ENCODE measurements at places on chromosomes 7 and 10.

DNA sequence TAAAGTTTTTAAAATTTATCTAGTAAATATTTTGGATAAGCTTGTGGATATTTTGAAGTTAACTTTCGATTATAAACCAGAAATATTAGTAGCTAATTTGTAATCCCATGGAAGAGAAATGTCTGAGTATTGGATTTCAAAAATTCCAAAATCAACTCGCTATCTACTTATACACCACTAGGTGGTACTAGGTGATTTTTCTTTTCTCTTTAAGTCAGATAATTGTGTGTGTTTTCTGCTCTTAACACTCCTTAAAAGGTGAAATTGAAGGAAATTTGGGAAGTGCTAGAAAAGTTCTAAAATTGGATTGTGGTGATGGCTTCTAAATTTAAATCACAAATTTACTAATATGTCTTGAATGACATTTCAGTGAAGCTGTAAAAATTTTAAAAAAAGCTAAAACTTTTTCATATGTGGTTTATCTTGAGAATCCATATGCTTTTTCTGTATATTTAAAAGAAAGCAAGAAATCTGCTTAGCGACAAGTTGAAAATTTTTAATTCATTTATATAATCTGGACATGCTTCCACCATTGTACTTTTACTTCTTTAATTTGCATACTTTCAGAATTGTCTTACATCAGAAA is 90.2 kb downstream of the IPMK start:
- peak; percentile 7 for DNase-seq

DNA sequence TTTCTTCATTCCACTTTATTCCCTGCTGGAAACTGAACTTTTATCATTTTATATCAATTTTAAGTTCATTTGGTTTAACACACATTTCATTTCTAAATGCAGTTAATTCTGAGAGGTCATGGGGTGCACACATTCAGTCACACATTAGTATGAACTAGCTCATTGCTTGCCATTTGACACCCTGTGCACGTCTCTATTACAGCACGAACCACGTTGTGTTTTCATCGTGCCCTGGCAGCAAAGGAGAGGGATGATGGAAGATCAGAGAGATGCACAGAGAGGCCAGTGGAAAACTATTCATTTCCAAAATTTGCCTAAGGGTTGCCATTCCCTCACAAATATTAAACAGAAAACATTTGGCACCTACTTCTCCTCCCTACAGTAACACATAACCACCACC is 45.4 kb downstream of the CTNNA3 start:
- DNase-seq: no peak

DNA sequence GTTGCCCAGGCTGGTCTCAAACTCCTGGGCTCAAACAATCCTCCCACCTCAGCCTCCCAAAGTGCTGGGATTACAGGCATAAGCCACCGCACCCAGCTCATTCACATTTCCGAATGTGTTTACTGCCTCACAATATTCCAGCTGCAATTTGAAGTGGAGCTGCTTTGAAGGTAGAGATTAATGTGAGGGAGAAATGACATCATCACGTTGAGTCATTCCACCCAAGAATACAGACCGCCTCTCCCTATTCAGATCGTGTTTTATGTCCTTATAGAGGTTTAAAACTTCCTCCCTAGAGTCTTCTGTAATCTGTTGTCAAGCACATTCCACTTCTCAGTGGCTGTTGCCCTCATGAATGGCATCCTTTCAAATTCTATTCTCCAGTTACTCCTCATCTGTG is 100.4 kb upstream of the PDGFA start:
- DNase-seq: no peak

GRCh38 chr7:65475040-65475726 is 101.5 kb downstream of the ZNF92 start:
- no peak for DNase-seq

DNA sequence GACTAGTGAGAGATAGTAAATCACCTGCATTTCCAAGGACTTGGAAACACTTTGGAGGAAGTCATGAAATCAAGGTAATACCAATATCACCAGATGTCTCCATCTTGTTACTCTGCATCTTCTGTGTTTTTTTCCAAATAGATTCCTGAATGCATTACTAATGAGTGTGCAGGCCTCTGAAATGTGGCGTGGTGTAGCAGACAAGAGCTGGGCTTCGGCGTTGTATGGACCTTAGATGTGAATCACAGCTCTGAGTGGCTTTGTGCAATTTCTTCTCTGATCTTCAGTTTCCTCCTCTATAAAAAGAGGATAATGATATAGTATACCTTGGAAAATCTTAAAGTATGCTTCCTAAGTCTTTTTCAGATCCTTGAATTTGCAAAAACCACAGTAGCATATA is 9.6 kb upstream of the MYPN start:
- no peak for DNase-seq

GRCh38 chr7:74379938-74380337 is 73.8 kb upstream of the GTF2IRD1 start:
- no peak for DNase-seq

Data from CD4-positive, alpha-beta T cell treated with Interleukin-12 subunit alpha and Interleukin-12 subunit beta, for 1 hour (primary cell).